ENCODE measurements at places on chromosomes 5 and 9.

DNA sequence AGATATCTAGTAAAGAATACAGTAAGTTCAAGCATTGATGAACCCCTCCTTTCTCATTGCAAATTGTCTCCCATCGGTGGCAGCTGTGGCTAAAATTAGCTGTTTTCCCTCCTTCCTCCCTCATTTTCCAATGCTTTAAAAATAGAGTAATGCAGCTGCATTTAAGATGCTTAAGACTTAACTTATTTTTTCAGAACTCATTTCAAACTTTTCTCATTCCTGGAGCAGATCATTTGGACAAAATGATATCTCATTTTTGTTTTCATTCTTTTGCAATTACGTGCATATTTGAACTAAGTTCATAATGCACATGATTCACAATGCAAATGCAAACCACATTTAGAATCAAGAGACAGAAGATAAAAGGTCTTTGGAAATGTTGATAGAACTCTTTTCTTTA is 14.6 kb downstream of the HSPB3 start:
- no peak for DNase-seq

- no peak for DNase-seq
Measured at GRCh38 chr9:133706307-133707050, 31.7 kb downstream of the SARDH start.

DNA sequence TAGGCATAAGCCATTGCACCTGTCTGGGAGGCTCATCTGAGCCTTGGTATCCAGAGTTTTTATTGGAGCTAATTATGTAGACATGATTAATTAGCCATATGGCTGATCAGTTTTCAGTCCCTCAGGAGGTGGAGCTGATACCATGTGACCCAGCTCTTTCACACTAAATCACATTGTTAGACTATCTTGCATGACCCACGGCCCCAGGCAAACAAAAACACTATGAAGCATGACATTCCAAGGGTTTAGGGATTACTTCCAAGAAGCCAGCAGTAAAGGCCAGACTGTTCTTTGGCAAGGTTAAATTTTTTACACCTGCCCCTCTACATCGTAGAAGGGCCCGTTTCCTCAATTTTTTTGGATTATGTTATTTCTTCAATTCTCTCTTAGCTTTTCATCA is 5.0 kb upstream of the C5orf24 start:
- DNase-seq: no peak

GRCh38 chr9:91004992-91005391 is 203.4 kb downstream of the SYK start:
- DNase-seq: no peak

DNA sequence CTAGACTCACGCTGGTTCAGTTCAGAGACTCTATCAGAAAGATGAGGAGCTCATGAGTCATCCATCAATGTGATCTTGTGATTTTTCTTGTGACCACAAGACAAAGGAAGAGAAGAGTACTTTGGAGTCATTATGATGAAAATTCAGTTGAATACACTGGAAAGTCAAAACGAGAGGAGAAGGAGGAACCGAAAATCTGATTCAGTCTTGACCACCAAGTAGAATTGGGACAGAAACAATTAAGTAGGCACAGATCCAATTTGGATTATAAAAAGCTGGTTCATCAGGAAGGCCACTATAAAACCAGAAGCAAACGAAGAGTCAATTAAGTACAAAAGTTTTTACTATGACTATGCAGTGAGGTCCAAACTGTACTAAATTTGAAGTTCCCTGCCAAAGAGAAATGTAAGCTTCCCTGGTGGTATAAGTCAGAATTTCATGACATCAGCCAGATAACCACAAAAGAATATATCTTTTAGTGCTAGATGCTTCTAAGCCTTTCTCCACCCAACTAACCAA is 90.9 kb downstream of the THBS4 start:
- no peak for DNase-seq

DNA sequence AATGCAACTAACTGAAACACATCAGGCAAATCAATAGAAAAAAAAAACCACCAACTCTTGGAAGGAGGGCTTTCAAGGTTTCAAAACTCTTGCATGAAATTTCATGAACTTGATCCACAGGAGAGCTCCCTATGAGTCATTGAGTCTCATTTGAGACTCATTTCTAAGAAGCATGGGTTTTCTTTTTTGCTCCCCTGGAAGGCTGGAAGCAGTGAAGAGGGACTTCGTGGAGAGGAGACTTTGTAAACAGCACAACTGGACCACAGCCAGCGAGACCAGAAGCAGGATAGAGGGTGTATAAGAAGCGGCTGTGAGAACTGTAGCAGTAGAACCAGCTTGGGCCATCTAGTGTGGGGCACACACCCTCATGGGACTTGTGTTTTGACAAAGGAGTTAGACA is 41.2 kb upstream of the RAPGEF1 start:
- DNase-seq: no peak

DNA sequence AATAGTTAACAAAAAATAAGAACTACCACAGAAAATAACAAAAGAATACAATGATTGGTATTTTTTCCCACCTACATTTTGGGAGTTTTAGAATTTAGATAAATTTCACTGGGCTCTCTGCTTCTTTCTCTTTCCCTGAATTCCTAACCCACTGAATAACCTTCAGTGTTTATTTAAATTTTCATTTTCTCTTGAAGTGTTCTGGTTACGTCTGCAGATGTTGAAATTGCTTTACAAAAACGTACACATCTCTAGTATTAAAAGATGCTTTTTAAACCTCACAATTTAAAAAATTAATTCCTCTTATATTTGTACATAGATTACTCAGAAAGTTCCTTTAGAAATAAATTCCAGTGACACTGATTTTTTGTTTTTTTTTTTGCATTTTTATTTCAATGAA is 158.7 kb upstream of the TUT7 start:
- DNase-seq: no peak

- DNase-seq: no peak
Measured at GRCh38 chr9:97039514-97039860, 545 bp upstream of the CTSV start.

DNA sequence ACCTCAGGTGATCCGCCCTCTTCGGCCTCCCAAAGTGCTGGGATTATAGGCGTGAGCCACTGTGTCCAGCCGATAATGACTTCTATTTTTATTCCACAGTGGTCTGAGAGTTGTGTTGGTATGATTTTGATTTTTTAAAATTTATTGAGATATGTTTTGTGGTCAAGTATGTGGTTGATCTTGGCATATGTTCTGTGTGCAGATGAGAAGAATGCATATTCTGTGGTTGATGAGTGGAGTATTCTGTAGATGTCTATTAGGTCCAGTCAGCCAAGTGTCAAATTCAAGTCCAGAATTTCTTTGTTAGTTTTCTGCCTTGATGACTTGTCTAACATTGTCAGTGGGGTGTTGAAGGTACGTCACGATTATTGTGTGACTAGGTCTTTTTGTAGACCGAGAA is 338.2 kb upstream of the TARS1 start:
- DNase-seq: no peak

DNA sequence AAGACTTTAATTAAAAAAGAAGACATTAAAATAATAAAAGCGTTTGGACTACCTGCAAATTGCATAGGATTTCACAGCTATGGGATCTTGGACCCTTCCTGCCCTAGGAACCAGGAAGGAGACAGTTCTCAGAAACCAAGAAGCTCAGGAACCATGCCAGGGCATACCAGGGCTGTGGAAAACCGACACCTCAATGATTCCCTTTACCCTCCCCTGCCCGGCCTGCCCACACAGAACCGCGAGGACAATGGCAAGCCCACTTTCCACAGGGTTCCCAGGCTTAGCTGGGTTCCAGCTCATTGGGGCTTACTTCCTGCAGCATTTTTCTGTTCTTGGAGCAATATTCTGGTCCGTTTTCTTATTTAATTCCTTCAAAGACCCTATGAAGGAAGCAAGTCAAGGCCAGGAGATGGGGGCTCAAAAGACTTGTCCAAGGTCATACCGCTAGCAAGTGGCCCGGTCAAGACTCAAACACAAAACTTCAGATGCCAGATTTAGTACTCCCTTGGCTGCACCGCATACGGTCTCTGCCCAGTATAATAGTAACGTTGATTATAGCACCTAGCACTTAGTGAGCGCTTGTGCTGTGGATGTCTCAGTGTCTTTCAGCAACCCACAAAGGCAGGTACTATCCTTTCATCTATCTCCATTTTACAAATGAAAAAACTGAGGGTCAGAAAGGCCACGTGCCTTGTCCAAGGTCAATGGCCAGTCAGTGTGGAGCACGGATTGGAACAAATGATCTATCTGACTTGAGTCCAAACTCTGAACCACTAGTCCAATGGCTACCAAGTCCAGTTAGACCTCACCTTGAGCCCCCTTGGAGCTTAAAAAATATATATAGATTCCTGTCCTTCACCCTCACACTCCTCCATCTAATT is 6.8 kb downstream of the FAT2 start:
- DNase-seq: no peak

- no peak for DNase-seq
Measured at GRCh38 chr5:6525910-6526309, 77.3 kb downstream of the UBE2QL1 start.

DNA sequence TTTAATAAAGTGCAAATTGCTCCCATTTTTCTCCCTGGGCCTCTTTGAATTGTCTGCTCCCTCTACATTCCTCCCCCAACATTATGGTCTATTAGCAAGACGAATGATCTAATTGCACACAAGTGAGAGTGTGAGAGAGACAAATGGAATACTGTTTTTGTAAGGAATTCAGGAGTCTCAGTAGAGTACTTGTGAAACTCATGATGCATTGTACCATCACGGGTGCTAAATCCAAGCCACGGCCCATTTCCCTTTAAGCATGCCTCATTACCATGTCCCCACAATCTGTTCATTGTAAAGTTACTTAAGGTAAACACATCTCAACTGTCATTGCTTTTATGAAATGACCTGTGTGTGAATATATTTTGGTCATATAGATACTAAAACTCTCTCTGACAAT is 62.8 kb downstream of the CD180 start:
- peak; percentile 31 for DNase-seq

GRCh38 chr5:82984786-82985735 is 92.1 kb downstream of the TMEM167A start:
- no peak for DNase-seq

DNA sequence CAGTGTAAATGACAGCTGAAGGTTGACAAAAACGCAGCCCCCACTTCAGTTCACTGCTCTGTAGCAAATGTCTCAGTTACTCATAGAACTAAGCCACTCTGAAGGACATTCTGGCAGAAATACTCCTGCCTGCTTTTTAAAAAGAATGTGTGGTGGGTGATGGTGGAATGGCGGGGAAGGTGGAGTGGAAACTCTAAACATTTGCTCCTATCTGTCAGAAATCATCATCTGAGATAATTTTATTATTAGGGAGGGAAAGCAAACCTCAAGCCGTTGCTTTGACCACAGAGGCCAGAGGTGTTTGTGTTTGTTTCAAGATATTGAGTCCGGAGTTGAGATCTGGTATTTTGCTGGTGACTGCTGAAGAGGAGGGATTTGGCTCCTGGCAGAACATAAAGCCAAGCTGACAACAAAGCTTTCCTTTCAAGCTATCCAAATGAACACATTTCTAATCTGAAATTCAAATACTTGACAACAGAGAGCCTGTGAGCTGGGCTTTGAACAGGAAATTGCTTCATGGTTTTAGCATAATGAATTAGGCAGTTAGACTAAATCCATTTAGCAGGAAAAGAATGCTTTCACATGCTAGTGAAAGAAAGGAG is 362.7 kb downstream of the CSNK1G3 start:
- no peak for DNase-seq

DNA sequence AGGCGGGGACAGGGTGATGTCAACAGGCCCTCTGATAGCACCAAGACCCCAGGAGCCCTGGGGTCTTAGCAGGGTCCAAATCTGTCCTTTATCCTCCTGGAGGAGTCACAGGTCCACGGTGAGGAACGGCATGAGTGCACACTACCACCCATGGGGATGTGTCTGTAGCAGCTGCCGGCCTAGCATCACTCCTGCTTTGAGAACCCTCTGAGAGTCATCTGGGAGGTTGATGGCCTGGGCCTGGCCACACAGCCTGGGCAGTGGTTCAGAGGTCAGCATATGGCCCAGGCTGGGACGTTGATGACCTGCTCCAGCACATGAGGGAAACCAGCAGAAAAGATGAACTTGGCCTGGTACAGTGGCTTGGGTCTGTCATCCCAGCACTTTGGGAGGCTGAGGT is 1.8 kb upstream of the GFPT2 start:
- no peak for DNase-seq

GRCh38 chr5:45093377-45093776 is 284.6 kb downstream of the MRPS30 start:
- DNase-seq: no peak

GRCh38 chr5:142748568-142749249 is 21.5 kb upstream of the ARHGAP26 start:
- no peak for DNase-seq

DNA sequence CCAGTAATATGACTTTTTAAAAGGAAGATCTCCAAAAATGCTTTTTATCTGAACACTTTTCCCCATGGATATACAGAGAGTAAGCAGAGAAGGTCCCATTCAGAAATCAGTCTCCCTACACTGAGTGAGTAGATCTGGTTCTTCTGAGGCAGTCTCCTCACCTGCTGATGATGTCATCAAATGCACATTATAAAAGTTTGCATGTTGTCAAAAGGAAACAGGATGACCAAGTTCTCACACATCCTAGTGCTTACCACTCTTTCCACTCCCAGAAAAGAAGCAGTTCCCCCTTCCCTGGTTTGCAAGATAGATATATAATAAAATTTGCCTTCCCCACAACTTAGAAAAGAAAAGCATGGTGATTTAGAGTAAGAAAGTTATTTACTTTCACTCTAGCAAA is 180.5 kb downstream of the RAB3C start:
- no peak for DNase-seq

DNA sequence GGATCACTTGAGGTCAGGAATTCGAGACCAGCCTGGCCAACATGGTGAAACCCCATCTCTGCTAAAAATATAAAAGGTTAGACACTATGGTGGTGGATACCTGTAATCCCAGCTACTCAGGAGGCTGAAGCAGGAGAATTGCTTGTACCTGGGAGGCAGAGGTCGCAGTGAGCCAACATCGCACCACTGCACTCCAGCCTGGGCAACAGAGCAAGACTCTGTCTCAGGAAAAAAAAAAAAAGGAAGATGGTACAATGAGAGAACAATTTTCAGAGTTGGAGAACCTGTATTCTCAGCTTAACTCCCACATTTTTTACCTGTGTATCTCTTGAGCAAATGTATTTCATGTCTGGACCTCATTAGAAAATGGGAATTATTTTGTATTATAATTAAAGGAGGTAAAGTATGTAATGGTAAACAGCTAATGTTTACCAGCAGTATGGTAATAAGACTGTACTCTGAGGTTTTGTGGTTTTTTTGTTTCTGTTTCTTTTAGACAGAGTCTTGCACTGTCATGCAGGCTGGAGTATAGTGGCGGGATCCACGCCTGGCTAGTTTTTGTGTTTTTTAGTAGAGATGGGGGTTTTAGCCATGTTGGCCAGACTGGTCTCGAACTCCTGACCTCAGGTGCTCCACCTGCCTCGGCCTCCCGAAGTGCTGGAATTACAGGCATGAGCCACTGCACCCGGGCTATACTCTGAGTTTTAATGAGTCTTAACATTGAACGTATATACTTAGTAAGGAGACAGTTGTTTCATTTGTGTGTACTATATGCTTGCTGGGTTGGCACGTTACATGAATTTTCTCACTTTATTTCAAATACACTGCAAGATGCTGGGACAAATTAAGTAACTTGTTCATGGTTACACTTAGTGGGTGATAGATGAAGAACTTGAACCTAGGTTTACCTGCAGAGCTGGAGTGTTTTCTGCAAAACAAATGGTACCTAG is 16.2 kb downstream of the UHRF2 start:
- no peak for DNase-seq

- no peak for DNase-seq
Measured at GRCh38 chr5:56142614-56143372, 90.3 kb downstream of the ANKRD55 start.

GRCh38 chr5:116242343-116242742 is 157.5 kb downstream of the COMMD10 start:
- DNase-seq: no peak

GRCh38 chr5:138943599-138944173 is 68.6 kb upstream of the LRRTM2 start:
- no peak for DNase-seq

All from NCI-H1694 treated with DMSO at 0.1 percent for 48 hours (cell line).